ENCODE measurements at places on chromosomes 3 and 15.
A peak's percentile ranks its signal among the peaks of the same experiment; 100 is the strongest.

GRCh38 chr15:62606376-62607113 lies 436.0 kb upstream of the TPM1 start:
- no peak for DNase-seq

DNA sequence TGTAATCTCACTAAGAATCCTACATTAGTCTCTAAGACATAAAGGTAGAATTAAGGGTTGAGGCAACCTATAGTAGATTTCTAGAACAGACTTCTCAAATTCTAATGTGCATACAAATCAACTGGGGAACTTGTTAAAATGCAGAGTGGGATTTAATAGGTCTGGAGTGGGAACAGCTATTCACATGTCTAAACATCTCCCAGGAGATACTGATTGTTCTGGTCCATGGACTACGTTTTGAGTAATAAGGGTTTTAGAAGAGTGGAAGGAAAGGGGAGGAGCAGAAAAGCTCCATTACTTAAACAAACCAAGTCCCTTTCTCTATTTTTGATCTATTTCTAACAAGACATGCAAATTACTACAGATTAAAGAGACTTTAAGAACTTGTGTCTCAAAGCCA lies 524.8 kb downstream of the TUSC7 start:
- no peak for DNase-seq

GRCh38 chr3:127114337-127115070 lies 78.4 kb upstream of the PRR23E start:
- DNase-seq, result no peak

DNA sequence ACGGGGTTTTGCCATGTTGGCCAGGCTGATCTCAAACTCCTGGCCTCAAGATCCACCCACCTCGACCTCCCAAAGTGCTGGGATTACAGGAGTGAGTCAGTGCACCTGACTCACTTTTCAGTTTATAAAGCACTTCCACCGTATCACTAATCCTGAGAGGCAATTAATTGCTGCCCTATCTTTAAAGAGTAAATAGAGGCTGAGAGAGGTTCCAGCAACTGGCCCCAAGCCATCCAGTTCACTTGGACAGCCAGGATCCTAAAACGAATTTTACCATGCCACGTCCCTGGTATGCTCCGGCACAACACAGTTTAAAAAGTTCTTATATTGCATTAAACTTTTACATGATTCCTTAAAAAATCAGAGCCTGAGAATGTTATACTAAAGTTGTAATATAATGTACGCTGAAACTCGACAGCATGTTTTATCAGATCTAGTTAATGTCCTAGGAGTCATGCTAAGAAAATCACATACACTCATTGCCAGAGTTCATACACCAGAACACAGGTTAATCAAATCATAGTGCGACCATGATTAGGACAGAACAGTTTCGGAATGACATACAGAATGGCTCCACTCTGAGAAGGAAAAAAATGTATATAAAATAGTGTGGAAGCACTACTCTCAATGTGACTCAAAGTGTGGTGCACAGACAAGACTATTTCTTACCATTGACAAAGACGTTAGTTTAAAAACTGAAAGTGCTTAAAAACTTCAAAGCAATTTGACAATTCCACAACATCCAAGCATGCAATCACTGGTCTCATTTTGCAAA lies 125.4 kb downstream of the ULK4 start:
- no peak for DNase-seq

DNA sequence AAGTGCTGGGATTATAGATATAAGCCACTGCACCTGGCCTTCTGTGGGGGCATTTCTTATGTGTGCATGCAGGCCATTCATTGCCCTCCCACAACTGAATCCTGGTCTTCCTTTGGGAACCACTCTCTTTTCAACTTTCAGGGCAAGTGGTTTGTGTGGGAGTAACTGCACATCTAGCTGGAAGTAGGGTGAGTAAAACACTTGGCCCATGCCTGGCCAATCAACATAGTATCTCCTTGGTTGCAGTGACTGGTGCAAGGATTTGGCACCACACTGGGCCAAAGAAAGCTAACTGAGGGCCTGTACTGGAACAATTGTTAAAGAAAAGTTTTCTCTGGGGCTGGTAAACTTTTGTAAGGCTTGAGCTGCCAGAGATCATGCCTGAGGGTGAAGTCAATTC lies 189.2 kb upstream of the FEZF2 start:
- no peak for DNase-seq

DNA sequence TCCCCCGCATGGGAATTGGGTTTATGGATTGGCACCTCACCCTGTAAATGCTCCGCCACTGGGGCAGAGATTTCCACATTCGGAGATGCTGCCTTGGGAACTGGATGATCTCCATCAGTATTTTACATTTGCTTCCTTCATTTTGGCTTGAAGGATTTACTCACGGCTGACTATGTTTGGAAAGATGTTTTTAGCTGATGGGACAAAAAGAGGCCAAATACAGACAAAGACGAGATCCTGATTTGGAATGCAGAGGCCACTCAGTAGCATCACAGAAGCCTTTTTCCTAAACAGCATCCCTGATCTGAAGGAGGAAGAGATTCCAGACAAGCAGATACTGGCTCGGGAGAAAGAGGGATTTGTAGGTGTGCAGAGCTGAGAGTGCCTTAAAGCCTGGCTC lies 76.9 kb downstream of the MESD start:
- no peak for DNase-seq

DNA sequence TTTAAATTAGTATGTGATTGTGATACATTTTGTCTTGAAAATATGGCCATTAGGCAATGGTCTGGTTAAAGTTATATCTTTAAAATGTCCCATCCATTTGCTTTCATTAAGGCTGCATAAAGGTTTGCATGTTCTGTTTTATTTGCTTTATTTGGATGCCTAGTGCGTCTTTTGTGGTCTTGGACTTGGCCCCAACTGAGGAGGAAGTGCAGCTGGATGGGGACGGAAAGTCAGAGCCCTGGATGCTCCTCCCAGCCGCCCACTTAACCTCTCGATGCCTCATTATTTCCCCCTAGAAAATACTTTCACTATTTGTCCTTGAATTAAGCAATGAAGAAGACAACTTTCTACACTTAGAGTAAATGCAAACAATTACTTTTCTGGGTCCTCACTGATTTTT lies 898.2 kb downstream of the MCTP2 start:
- no peak for DNase-seq

DNA sequence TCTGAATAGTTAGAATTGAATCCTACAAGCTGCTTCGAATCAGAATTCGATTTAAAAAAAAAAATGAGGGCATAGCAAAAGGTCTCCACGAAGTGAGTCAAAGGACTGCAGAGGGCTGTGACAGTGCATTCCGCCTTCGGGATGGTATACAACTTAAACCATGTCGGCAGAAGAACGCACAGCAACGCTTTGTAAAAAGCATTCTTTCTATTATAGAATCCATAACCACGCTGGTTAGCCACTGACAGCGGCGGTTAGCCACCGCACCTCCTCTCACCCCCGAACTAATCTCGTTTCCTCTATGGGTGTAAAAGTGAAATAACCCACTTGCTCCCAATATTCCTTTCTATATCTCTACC lies 664 bp upstream of the PIK3CA start:
- peak; percentile 48 for DNase-seq

DNA sequence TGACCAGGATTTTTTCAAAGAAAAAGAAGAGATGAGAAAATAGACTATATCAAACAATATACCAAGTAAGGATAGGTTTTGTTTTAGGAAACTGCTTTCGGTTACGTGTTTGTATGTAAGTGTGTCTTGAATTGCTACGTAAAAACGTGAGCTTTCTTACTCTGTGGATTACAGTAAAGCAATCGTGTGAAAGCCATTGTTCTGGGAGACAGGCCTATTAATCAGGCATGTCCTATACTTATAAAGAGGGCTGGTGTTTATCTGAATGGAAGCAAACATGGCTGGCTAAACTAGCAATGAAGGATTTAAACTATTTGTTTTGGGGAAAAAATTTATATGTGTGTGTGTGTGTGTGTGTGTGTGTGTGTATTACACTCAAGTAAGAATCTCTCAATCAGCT lies 2.6 kb downstream of the EHHADH start:
- no peak for DNase-seq

GRCh38 chr3:154060238-154061000 lies 60.8 kb upstream of the ARHGEF26 start:
- no peak for DNase-seq

GRCh38 chr3:58051196-58051595 lies 43.0 kb downstream of the FLNB start:
- DNase-seq, result no peak

- DNase-seq, result no peak
These were observed 281.4 kb upstream of the SLCO3A1 start for GRCh38 chr15:91572110-91572509.

GRCh38 chr3:67655364-67656121 lies 1.1 kb upstream of the SUCLG2 start:
- peak; percentile 56 for DNase-seq

DNA sequence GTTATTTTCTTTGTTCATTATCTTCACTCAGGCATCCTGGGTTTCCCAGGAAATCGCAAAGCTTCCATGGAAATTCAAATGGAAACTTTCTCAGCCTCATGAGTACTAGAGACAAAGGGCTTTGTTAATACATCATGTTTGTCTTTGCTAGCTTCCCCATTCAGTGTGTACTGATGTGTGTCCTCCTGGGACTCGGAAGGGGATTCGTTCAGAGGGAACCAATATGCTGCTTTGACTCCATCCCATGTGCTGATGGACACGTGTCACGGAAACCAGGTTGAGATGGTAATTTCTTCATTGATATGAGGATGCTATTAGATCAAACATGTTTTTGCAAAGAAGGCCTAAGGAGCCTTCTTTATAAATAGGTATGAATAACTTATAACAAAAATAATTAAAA lies 87.0 kb upstream of the KCNAB1 start:
- DNase-seq, result no peak

DNA sequence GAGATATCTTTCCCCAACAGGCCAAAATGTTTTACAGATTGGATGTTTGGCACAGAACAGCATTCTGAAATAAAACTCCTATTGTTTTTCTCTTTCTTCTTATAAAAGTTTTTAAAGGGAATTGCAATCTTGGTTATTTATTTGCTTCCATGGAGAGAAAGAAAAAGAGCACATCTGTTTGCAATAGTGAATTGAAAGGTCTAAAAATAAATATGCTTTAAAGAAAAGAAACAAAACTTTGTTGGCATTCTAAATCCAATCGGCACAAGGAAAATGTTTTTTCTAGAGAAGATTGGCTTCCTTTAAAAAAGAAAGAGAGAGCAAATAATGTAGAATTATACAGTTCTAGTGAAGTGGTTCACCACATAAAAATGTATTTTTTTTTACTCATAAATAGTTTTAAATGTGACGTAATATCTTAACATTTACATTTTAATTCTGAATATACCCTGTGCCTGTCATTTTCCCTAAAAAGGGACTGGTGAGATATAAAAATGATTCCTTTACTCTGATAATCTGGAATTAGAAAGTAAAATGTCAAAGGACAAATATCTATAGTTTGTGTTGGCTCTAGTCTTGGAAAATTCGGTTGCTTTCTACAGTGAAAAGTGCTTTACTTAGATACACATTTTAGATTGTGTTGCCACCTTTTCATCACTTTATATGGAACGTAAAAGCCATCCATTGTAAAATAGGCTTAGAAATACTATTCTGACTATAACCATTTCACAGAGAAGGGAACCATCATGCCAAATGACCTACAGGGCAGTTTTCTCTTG lies 257.4 kb upstream of the CBLB start:
- no peak for DNase-seq

DNA sequence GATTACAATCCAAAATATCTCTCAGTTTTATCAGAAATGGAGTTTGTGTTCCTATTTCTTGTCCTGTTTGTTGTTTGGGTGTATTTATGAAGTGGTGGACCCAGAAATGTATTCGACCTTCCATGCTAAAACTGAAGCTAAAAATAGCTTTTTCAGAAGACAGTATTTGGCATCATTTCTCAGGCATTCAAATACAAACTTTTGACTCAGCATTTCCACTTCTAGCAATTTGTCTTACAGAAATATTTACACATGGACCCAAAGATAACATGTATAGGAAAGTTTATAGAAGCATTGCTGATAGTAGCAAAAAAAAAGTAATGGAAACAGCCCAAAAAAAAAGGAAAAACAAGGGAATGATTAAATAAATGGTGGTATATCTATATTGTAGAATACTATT lies 156.3 kb downstream of the HCN4 start:
- no peak for DNase-seq

Measured in activated naive CD4-positive, alpha-beta T cell treated with anti-CD3 and anti-CD28 coated beads, Interleukin-2, amount 50 U/mL, for 16 hours (primary cell).